ENCODE measurements at places on chromosomes 1 and 21.

DNA sequence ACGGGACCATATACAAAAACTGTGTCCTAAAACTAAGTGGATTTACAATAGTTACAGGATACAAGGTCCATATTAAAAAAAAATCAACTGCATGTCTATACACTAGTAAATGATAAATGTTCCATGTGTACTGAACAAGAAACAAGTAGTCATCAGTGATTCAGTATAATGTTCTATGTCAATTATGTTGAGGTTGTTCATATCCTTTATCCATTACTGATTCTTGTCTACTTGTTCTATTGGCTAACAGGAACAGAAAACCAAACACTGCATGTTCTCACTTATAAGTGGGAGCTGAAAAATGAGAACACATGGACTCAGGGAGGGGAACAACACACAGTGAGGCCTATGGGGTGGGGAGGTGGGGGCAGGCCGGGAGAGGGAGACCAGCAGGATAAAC, 90.5 kb downstream of the CDC42BPA start:
- DNase-seq: no peak

DNA sequence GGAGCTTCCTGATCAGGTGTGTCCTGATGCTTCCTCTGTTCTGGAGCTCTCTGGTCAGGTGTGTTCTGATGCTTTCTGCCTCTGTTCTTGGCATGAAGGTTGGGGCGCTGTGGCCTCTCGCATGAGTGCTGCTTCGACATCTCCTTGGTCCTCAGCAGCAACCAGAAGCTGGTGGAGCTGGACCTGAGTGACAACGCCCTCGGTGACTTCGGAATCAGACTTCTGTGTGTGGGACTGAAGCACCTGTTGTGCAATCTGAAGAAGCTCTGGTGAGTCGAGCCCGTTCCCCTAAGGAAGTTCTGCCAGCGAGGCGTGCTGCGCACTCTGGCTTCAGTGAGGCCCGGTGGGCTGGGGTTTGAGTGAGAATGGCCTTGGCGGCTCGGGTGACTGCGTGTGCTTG, 18.0 kb downstream of the NLRP3 start:
- DNase-seq: no peak

DNA sequence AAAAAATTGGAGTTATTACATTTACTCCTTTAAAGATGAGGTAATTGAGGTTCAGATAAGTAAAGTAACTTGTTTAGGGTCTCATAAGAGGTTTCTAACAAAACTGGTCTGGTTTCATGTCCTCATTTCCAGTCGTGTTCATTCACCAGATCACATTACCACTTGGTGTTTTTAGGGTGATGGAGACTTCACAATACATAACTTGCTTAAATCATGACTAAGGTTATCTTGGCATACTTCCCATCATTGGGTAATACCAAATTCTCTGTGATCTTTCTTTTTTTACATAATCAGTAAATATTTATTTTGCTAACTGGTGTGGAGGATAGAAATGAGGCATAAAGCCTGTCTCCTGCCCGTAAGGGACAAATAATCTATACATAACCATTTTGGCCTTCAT, 31.6 kb upstream of the RPTN start:
- no peak for DNase-seq

- no peak for DNase-seq
Measured at GRCh38 chr1:182259229-182259872, 132.2 kb downstream of the GLUL start.

- DNase-seq: no peak
Measured at GRCh38 chr1:173113015-173113741, 62.4 kb upstream of the TNFSF18 start.

DNA sequence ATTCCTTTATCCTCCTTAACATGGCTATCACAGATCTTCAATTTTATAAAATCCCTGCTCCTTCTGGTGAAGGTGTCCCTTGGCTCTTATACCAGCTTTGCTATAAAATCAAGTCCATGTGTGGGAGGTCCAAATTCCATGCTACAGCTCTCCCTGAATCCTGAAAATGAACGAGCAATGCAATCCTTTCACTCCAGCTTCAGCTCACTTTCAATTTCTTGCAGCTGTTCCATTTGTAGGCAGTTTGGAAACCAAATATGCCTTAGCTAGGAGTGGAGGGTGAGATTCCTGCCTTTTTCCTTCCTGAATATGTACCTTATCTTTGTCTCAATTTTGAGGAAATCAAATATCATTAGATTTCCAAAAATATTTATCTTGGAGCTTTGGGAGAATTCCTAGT, 402.6 kb downstream of the TTLL7 start:
- DNase-seq: no peak

GRCh38 chr1:93770640-93771039, 89.0 kb upstream of the BCAR3 start:
- DNase-seq: no peak

GRCh38 chr21:33302055-33302454, 22.7 kb upstream of the IFNAR1 start:
- no peak for DNase-seq

DNA sequence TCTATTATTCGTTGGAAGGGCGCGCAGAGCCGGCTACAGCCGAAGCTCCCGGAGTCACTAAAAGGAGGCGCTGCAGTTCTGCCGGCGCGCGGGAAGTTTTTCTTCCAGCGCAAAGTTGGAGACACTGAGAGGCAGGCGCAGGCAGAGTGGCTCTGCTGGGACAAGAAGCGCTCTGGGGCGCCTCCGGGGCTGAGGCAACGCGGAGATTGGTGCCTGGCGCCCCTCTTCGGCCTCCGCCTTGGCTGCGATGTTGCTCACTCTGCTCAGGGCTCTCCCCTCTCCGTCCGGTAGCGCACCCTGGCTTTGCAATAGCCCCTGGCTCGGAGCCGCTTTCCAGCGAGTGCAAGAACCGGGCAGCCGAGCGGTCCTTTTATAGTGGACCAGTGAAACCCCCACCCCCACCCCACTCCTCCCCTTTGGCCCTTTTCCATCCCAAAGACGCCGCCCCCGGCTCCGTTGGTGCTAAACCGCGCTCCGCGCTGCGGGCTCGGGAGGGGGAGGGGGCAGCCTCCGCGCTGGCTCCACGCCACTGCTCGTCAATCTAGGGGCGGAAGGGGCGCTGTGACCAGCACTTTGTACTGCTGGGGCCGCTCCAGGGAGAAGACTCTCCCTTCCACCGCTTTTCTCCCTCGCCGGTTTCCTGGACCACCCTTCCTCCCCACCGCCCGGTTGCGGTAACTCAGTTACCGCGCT, at the start of gene ADAMTS1:
TSS of gene ADAMTS1 (minus strand) at position 344 of the 693 bp plus-strand sequence. CDS start 455 bp downstream, outside the sequence.
- DNase-seq: peak; percentile 98

DNA sequence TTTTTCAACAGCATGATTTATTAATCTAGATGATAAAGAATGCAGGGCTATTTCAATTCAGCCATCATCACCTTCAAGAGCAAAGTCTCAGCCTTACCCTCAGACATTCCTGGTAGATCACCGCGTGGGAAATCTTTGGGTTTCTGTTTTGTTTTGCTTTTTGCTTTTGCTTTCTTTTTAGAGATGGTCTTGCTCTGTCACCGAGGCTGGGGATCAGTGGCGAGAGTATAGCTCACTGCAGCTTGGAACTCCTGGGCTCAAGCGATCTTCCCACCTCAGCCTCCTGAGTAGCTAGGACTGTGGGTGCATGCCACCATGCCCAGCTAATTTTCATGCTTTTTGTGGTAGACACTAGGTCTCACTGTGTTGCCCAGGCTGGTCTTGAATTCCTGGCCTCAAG, 289.7 kb downstream of the AJAP1 start:
- DNase-seq: no peak

- peak; percentile 77 for DNase-seq
Measured at GRCh38 chr1:41404308-41404761, 43.1 kb downstream of the FOXO6 start.

GRCh38 chr1:153649137-153649862, 9.2 kb upstream of the SNAPIN start:
- DNase-seq: no peak

- DNase-seq: no peak
Measured at GRCh38 chr21:14870853-14871149, 194.0 kb downstream of the NRIP1 start.

DNA sequence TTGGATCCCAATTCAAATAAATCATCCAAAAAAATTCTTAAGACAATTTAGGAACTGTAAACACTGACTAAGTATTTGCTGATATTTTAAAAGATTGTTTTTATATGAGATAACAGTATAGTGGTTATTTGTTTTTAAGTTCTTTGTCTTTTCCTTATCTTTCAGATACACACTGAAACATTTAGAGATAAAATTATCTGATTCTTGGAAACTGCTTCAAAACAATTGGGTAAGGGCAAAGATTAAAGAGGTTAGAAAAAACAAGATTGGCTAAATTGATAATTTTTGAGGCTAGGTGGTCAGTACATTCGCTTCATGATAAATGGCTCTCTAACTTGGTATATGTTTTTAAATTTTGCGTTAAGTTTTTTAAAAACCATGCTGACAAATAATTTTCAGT, 117.3 kb downstream of the PSMG1 start:
- DNase-seq: no peak

GRCh38 chr1:101408212-101409042, 171.6 kb downstream of the S1PR1 start:
- no peak for DNase-seq

DNA sequence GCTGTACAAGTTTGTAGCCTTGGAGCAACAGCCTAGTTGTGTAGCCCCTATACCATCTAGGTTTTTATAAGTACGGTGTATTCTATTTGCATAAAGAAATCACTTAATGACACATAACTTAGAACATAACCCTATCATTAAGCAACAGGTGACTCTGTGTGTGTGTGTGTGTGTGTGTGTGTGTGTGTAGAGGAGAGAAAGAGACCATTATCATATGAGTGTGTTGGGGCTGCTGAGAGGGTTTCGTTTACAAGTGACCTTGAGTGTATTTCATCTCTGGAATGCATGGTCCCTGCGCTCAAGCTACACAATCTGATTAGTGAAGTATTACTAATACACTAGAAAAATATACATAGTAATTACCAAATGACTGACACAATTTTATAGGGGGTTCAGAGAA, 115.1 kb downstream of the RABGAP1L start:
- no peak for DNase-seq

DNA sequence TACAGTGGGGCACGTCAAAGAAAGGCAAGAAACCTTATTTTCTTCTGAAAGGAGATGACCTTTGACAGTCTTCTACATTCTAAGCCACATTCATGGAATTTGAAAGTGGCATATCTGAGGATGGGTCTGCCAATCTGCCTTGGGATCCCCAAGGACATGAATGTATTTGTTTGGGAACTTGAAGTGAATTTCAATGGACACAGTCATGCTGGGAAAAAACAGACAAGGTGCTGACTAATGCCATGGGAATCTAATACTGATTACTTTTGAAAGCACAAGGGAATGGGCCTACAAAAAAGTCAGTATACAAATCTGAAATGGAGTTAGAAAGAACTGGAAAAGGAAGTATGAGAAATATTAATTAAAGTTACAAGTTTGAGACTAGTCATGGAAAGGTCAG, 128.8 kb downstream of the KCNJ6 start:
- no peak for DNase-seq

GRCh38 chr1:110663241-110663640, 11.5 kb downstream of the KCNA3 start:
- DNase-seq: no peak

DNA sequence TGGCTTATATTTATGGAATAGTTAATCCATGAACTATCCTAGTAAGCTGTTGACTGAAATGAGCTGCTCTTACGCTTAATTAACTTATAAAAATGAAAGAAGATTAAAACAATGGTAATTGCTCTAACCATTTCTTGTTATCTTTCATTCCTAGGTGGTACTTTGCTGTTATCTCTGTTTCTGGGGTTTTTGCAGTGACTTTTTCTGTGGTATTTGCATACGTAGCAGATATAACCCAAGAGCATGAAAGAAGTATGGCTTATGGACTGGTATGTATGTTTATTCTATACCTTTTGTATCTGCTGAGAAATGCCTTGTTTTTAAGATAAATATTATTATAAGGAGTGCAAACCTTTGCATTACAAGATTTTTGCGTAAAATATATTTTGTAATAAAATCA, 71.0 kb downstream of the SASS6 start:
- DNase-seq: no peak

DNA sequence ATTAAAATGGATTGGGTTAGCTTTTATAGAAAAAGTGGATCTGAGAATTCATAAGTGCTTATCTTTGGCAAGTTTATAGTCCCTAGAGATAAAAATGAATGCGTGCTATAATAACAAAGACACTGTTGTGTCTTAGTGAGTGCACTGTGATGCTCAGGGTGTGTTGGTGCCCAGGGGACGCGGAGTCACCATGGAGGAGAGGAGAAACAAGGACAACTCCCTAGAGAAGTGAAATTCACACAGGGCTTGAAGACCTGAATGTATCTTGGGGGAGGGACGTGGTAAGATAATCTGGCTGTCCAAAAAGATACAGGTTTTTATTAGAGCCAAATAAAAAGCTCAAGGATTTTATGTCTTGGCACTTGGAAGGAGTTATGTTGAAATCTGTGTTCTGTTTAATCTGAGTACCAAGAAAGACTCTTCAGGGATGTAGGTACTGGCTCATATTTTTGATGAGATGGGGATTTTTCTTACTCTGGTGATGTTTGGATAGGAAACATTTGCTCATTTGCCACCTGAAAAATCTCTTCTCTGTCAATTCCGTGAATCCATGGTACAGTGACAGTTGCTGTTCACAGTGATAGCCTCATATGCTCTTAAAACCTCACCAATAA, 9.6 kb downstream of the SMYD2 start:
- no peak for DNase-seq

DNA sequence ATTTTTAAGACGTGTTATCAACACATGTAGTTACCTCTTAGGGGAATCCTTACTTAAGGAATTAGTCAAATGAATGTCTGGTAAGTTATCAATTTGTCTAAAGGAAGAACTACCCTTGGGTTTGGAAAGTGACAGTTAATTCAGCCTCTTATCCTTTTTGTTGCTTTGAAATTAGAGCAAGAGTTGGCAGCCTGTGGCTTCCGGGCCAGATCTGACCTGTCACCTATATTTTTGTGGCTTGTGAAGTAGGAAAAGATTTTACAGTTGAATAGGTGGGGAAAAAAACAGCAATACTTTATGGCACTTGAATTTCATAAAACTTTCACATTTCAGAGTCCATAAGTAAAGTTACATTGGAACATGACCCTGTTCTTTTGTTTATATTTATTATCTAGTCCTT, 5.5 kb downstream of the MRPS6 start:
- no peak for DNase-seq
